ENCODE measurements at places on chromosomes 5 and 9. TPM values are rescaled to one million over a fixed set of nuclear protein-coding genes. Genes with fewer than 3 reads are reported as not detected.

DNA sequence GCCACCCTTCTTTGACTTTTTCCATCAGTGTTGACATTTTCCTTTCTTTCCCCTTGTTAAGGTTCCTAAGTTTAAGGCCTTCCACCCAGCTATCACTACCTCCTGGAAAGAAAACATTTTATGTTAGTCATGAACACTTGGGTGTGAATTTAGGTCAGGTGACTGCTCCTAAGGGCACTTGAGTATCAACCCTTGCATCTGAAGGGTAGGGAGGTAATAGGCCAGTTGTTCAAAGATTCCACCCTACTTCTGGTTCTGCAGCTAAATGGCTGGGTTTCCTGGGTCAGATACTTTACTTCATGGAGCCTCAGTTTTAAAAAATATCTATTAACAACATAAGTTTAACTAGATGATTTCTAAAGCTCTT lies 49.1 kb upstream of the OSMR start:
- DNase-seq, result no peak

- DNase-seq, result no peak
Observed at GRCh38 chr9:74083681-74084433, 413.3 kb upstream of the RORB start.

DNA sequence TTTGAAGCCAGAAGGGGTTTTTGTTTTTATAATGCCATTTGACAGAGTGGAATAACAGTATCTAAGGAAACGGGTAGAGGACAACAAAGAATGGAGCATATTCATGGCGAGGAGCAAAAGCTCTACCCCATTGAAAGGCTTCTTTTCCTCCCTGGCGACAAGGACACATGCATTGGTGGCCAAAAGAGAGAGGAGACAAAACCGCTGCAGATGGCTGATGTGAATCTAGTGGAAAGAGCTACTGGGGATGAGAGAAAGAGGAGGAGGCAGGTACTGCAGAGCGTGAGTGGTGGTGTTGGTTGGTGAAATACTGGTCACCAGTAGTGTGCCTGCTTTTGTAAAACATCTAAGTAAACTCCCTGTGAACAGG lies 491 bp downstream of the APC start:
- no peak for DNase-seq

- no peak for DNase-seq
Observed at GRCh38 chr5:59548807-59549357, 344.6 kb downstream of the PDE4D start.

DNA sequence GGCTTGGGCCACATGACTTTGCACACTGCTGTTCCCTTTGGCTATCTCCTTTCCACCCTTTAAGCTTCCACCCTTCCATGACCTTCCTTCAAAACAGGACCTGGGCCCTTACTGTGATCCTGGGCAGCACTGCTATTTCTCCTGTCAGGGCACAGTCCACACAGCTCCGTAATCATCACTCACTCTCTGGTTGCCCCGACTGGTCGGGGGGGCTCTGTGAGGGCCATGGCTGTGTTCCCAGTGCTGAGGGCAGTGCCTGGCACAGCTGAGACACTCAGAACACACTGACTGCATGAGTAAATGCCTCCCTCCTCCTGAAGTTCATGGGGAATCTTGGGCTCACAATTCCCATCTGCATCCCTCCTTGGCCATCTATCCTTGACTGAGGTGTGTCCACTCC lies 12.2 kb downstream of the TRAF1 start:
- no peak for DNase-seq

ARAP3 gene
- total RNA-seq, result 5.0 TPM

DNA sequence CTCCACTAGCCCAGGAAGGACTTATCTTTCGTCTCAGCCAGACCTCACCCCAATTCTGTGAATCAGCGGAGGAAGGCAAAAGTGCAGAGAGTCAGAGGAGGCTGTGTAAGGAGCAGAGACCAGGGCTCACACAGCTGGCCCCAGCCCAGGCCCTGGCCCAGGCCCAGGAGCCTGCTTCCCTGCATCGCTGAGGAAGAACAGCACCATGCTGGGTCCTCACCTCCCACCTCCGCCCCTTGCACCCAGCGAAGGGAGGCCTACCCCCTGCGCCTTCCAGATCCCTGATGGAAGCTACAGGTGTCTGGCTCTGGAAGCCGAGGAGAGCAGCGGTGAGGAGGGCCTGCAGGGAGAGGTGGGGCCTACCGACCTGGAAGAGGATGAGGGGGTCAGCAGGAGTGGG lies 22.3 kb upstream of the SYNPO start:
- DNase-seq, result no peak

HMCN2 gene
- 20.7 TPM for total RNA-seq

DNA sequence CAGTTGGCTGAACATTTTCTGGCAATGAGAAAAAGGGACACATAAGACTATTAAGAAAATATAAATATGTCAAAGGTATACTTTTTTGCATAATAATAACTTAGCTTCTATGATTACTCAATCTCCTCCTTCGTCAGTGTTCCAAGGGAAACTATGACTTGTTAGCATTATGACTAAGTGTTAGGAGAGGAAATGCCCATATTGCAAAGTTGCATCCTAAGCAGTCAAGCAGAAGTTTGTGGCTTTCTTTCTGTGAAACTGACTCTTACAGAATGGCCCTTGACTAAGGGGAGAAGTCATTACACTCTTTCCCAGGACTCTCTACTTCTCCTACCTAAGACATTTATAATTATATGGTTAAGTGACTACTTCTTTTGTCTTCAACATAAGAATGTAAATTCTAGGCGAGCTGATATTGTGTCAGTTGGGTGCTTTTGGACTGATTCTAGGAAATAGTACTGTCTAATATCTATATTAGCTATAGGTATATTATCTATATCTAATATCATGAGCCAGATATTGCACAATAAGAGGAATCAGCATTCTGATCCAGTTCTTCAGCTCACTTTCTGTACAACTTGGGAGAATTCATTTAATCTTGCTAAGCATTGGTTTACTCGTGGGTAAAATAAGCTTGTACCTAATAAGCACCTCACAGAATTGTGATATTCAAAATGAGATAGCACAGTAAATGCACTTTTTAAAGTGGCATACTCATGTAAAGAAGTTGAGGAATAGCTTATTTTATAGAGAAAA lies 16.4 kb upstream of the SPINK6 start:
- DNase-seq, result no peak

PCDHGA7 gene
- 3.5 TPM for total RNA-seq

CNTNAP3B gene
- 7.6 TPM for total RNA-seq

- DNase-seq, result no peak
Observed at GRCh38 chr9:73270967-73271721, 119.5 kb downstream of the ANXA1 start.

SLC34A1 gene
- not detected for total RNA-seq

PTCD2 gene
- 7.2 TPM for total RNA-seq

DNA sequence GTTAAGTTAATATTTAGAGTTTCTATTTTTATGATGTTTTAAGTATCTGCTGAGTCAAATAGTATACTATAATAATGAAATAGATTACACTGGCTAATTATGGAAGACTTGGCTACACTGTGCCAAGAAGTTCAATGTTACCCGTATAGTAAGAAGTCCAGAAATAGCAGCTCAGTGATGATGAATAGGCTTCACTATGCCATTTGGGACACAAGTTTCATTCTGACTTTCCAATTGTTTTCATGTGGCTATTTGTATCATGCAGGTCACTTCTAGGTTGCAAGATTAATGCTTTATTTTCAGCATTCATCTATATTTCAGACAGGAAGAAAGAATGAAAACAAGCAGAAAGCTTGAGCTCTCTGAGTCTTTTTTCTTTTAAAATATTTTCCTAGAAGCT lies 194.5 kb upstream of the RIOK2 start:
- DNase-seq, result no peak

DNA sequence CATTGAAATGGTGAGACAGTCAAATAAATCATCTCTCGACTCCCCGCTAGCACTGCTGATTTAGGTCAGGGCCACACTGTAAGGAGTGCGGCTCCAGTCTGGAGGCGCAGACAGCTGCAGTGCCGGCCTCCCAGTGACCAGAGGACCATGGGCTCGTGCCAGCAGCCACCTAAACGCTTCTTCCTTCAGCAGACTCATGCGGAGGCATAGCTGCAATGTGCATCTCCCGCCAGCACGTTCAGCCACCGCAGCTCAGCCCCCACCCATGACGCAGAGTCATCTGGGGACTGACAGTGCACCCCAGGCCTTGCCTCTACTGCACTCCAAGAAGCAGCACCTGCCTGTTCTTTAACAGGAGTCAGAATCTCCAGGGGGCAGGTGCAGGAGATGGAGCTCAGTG lies 13.6 kb upstream of the MAPK9 start:
- no peak for DNase-seq

DNA sequence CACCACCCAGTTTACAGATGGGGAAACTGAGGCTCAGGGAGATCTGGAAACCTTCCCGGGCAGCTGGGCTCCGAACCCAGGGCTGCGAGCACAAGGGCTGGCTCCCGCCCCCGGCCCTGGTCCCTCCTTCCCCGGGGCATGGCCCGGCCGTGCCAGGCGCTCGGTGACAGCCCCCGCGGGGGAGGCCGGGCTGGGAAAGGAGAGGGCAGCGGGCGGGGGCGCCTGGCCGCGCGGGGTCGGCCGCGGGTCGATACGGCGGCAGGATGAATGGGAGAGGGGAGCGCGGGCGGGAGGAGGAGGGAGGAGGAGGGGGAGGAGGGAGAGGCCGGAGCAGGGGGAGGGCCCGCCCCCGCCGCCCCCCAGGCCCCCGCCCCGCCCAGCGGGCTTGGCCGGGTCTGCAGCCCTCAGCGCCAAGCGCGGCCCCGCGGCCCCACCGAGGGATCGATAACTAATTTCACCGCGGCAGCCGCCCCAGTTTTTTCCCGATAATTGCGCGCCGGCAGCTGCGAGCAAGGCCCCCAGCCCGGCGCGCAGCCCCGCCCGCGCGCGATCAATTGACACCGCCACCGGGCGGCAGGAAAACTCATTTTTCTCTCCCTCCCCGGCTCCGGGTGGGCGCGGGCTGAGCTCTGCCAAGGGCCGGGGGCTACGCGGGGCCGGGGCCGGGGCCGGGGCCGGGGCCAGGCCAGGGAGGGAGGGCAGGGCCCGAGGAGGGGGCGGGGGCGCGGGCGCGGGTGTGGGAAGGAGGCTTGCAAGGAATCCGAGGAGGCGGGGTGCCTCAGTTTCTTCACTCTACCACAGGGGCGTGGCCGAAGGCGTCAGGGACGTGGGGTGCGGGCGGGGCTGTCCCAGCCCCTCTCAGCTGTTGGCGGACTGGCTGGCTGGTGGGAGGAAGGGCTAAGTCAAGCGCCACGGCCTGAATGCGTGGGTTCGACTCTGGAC lies 52.1 kb downstream of the C9orf50 start:
- peak; percentile 51 for DNase-seq

DNA sequence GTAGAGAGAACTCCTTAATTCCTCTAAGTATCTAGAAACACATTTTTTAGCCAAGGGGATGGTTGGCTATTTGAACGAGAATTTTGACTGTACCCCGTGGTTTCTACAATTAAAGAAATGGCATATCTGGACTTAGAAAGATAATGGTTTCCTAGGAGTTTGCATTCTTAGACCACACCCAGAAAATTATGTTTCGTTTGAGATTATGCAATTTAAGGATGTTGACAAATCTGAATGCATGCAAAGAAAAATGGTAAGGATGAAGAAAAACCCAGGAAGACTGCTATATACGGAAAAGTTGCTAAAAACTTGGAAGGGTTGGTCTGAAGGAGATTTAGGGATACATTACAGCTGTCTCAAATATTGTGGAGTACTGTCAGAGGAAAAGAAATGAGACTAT lies 538.5 kb upstream of the WWC1 start:
- DNase-seq, result no peak

DNA sequence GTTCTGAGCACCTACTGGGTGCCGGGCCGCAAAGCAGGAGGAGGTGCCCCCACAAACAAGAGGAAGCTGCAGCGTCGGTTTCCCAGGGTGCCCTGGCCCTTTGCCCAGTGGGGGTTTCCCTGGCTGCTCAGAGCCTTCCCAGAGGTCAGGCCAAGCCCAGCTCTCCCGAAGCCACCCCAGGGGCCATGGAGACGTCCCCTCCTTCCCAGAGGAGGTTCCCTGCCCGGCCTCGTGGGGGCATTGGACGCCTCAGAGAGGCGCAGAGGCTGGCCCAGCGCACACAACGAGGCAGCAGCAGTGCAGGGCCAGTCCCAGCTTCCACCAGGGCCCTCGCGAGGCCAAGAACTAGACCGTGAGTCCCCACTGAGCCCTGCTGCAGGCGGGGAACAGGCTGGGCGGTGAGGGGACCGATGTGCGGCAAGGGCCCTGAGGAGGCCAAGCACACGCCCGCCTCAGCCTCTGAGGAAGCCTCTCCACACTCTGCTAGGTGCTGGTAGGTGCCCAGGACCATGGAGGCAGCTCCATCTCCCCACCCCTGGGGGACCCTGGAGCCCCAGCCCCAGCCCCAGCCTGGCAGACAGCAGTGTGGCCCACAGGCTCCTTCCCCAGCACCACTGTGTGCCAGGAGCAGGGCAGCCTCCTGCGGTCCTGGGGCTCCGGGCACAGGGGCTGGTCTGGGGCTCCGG lies 7.0 kb downstream of the DIPK1B start:
- DNase-seq, result no peak

PHF24 gene
- total RNA-seq, result 0.49 TPM

CCNJL gene
- 3.2 TPM for total RNA-seq

CNTLN gene
- 18.6 TPM for total RNA-seq

DNA sequence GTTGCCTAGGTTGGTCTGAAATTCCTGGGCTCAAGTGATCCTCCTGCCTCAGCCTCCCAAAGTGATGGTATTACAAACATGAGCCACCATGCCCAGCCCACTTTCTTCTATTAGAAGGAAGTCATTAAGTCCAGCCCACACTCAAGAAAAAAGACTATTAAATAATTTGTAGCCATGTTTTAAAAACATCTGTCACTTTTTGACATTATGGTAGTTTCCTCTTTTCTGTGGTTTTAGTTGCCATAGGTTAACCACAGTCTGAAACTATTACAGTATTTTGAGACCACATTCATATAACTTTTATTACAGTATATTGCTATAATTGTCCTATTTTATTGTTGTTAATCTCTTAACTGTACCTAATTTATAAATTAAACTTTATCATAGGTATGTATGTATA lies 31.9 kb upstream of the C5orf24 start:
- no peak for DNase-seq

DNA sequence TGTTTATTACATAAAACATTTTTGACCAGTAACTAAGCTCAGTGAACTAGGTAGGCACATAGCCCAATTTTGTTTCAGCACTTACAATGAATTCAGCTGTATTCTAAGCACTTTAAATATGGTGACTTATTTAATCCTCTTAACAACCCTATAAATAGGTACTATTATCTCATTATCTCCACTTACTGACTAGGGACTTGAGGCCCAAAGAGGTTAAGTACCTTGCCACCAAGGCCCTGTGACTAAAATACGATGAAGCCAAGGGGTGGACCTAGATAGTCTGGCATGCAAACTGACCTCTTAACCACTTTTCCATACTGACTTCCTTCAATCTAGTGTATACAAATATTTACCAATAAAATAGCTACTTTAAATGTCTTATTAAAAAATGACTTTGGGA lies 266.4 kb downstream of the ZNF608 start:
- no peak for DNase-seq

NDUFS4 gene
- total RNA-seq, result 109 TPM

Data from skin of body (tissue), 3 donors.